Activated T-cell treated with anti-CD3 and anti-CD28 coated beads, Interleukin-2, amount 50 U/mL, for 72 hours (primary cell): ENCODE measurements at places on chromosomes 11 and 22. TPM values are rescaled to one million over a fixed set of nuclear protein-coding genes. Genes with fewer than 3 reads are reported as not detected.
A peak's percentile ranks its signal among the peaks of the same experiment; 100 is the strongest.

DNA sequence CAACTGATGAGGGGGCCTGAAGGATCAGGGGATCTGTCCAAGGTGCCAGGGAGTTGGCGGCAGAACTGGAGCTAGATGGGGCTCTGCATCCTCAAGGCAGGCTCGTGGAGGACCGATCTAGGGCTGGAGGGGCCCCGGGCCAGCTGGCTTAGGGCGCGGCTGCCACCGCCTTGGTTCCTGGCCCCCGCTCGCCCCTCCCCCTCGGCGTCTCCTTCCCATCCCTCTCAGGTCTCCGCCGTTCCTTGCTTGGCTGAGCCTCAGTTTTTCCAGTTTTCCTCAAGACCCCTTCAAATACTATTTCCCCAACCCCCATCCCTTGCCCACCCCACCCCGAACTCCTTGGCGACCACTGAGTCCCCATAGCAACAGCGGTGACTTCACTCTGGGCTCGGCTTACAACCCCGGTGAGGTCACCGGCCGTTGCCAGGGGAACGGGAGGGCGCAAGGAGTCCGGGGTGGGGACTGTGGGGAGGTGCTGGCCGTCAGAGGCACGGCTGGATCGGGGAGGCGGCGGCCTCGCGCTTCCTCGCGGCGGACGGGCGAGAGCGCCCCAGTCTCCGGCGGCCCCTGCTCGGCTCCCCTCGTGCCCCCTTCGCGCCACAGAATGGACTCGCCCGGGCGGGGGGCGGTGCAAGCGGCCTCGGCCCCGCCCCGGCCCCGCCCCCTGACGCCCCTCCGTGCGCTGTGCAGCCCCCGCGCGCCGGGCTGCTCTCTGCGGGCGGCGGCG lies 7.5 kb downstream of the FREY1 start:
- DNase-seq: peak; percentile 78
- H3K4me3 ChIP-seq: peak overlapping the region; percentile 73
- no peaks in the 10 kb centered on the region for H3K36me3 ChIP-seq

- H3K4me1 ChIP-seq: no peaks in the 10 kb centered on the region
- H3K27ac ChIP-seq: no peak overlapping the region
Measured at GRCh38 chr11:64500176-64501013, 90.6 kb upstream of the SLC22A12 start.

The GSTT2 gene
- total RNA-seq: not detected

The PHF21A gene
- total RNA-seq: 69.2 TPM

The PGA3 gene
- total RNA-seq: not detected

The SOX6 gene
- 0.48 TPM for total RNA-seq

The PHOX2A gene
- not detected for total RNA-seq

The OR56A4 gene
- total RNA-seq: not detected
